Activated CD8-positive, alpha-beta T cell treated with anti-CD3 and anti-CD28 coated beads for 36 hours (primary cell): ENCODE measurements at places on chromosomes 7 and 10.

DNA sequence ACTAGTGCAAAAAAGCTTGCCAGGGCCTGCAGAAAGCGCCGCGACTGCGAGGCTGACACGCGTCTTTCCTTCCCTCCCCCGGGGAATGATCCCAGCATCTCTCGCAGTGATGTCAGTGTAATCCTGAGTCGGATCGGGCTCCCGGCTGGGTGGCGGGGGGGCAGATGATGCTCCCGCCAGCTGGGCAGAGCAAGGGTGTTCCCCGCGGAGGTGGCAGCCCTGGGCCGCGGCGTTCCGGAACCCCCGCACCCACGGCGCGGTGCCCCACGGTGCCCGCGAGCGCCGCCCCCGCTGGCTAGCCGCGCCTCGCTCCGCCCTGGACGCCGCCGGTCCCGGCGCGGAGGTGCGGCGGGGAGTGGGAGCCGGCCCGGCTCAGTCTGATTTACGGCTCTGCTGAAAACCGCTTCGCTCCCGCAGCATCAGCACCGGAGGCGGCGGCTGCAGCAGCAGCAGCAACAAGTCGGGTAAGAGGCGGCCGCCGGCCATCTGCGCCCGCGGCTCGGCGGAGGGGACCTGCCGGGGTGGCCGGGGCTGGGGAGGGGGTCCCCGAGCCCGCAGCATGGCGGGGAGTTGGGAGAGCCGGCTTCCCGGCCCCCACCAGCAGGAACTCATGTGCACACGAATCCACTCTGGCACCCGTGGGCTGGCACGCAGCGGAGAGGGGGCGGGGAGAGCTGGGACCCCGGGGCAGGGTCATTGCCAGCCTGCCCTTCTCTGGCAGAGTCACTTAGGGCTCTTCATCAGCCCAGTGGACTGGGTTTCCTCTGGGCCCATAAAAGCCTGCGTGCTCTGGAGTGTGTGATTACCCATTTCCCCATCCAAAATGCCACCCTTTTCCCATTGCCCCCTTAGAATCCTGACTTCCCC, at the start of gene ZNF365:
Gene ZNF365, plus strand, starts transcription at position 375 of the 867 bp plus-strand sequence. CDS start 1,825 bp downstream, outside the sequence.
- H3K4me1 ChIP-seq = peaks cover 7% of the 10 kb centered on the region
- peak within 1 kb of the TSS; percentile 62 for H3K4me3 ChIP-seq
- peak; percentile 56 for DNase-seq
- no peak within 1 kb of the TSS for H3K27ac ChIP-seq
- peaks cover 26% of the 10 kb centered on the region for H3K27me3 ChIP-seq

DNA sequence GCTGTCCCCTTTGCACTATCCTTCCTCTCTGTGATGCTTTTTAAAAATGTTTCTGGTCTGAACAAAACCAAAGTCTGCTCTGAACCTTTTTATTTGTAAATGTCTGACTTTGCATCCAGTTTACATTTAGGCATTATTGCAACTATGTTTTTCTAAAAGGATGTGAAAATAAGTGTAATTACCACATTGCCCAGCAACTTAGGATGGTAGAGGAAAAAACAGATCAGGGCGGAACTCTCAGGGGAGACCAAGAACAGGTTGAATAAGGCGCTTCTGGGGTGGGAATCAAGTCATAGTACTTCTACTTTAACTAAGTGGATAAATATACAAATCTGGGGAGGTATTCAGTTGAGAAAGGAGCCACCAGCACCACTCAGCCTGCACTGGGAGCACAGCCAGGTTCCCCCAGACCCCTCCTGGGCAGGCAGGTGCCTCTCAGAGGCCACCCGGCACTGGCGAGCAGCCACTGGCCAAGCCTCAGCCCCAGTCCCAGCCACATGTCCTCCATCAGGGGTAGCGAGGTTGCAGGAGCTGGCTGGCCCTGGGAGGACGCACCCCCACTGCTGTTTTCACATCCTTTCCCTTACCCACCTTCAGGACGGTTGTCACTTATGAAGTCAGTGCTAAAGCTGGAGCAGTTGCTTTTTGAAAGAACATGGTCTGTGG, 11.4 kb upstream of the CSGALNACT2 start:
- H3K36me3 ChIP-seq = no peaks in the 10 kb centered on the region
- peak; percentile 4 for DNase-seq
- H3K27ac ChIP-seq = no peak overlapping the region

DNA sequence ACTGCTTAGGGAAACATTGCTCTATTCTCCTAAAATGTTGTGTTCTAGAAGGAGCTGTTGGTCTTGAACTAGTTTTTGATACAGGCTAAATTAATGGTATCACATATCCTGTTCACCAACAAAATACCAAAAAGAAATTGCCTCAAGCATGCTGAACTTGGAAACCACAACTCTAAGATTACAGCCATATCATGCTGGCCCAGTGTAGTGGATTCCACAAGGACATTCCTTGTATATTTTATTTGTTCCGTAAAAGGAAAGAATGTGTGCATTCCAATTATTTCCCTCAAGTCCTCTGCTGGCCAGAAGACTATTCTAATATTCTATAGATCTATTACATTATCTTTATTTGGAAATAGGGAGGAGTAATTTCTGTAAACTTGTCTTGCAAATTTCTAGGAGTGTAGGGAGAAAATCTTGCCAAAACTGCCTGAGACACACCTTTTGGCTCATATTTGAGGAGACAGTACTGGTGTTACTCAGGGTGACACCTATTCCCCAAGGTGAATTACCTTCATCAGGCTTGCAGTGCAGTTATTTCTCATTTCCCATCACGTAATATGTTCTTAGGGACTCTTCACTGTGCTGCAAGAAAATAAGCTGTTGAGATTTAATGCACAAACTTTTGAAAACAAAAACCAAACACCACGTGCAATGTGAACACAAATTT, 1.9 kb upstream of the NEBL start:
- no peak overlapping the region for H3K4me3 ChIP-seq
- no peaks in the 10 kb centered on the region for H3K36me3 ChIP-seq
- DNase-seq = no peak
- no peaks in the 10 kb centered on the region for H3K4me1 ChIP-seq
- H3K27ac ChIP-seq = no peak overlapping the region

GRCh38 chr7:47218378-47219176, 363.3 kb downstream of the TNS3 start:
- no peaks in the 10 kb centered on the region for H3K27me3 ChIP-seq
- no peak overlapping the region for H3K4me3 ChIP-seq
- no peak for DNase-seq
- H3K27ac ChIP-seq = no peak overlapping the region
- H3K36me3 ChIP-seq = no peaks in the 10 kb centered on the region

DNA sequence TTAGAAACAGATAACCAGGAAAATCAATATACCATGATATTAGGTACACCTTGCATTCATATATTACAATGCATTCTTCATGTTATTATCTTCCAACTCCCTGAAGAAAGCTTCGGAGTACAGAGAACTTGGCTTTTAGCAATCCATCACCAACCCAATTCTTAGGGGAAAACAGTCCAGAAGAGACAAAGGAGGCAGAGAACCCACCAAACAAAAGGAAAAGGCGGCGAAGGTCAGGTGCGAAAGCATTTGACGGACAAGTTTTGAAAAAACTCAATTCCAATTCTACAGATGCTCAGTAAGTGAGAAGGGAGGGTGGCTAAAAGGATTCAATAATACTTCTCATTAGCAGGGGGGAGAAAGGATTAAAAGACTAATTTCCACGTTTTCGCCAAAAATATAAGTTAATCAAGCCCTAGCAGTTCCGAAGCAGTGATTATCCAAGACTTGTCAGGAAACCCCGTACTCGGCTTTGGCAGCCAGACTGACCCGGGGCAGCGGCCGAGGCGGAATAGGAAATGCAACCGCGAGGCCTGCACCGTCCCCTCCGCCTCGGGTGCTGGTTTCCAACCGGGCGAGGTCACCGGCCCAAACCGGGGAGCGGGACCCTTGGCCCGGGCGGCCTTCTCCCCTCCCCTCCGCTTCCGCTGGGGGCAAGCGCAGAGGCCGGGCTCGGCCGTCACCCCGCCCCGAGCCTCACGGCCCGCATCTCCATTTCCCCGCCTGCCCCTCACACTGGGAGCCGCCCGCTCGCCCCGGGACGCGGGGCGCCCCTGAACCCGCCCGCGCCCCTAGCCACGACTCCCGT, 747 bp downstream of the GDI2 start:
- H3K36me3 ChIP-seq = peaks cover 41% of the 10 kb centered on the region
- H3K27ac ChIP-seq = peak overlapping the region; percentile 85
- peak overlapping the region; percentile 95 for H3K4me3 ChIP-seq
- peak; percentile 46 for DNase-seq
- H3K4me1 ChIP-seq = peaks cover 59% of the 10 kb centered on the region

DNA sequence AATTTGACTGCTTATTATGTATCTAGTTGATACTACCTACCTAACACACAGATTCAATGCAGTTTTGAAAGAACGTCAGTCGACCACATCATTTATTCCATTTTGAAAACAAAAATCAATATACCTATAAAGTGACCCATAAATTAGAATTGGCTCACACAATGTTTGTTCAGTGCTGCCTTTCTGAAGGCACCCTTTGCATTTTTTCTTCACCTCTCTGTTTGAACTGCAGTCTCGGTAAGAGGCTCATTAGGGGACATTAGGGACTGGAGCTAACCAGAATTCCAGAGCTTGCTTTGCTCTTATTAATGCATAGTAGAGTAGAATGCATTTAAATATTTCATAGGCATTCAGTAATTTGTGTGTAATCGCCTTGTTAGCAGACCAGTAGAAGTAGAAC, 234.1 kb downstream of the FOXP2 start:
- H3K4me1 ChIP-seq = no peaks in the 10 kb centered on the region
- H3K27me3 ChIP-seq = peaks cover 1% of the 10 kb centered on the region
- no peak for DNase-seq
- H3K27ac ChIP-seq = no peak overlapping the region
- H3K36me3 ChIP-seq = no peaks in the 10 kb centered on the region

DNA sequence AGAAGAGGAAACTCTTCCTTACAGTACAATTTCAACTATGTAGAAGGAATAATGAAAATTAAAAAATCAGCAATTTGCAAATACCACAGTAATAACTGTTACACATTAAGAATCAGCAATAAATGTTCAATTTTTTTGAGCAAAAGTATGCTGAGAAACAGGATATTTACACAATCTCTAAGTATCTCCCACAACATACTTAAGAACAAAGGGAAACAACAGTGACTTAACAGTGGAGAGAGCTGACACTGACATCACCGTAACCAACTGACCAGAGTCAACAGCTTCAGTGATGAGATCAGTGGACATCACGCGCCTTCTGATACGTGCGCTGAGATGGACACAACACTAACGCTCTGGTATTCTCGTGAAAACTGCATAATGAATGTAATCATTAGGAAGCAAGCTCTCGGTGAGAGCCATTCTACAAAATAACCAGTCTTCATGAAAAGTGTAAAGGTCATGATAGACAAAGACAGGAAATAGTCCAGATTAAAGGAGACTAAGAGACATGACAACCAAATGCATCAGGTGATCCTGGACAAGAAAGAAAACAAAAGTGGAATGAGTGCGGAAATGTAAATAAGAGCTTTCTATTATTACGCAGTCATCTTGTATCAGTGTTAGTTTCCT, 82.6 kb downstream of the PIP4K2A start:
- H3K27ac ChIP-seq = peak overlapping the region; percentile 95
- H3K36me3 ChIP-seq = peaks cover 38% of the 10 kb centered on the region
- no peaks in the 10 kb centered on the region for H3K27me3 ChIP-seq
- peaks cover 89% of the 10 kb centered on the region for H3K4me1 ChIP-seq

DNA sequence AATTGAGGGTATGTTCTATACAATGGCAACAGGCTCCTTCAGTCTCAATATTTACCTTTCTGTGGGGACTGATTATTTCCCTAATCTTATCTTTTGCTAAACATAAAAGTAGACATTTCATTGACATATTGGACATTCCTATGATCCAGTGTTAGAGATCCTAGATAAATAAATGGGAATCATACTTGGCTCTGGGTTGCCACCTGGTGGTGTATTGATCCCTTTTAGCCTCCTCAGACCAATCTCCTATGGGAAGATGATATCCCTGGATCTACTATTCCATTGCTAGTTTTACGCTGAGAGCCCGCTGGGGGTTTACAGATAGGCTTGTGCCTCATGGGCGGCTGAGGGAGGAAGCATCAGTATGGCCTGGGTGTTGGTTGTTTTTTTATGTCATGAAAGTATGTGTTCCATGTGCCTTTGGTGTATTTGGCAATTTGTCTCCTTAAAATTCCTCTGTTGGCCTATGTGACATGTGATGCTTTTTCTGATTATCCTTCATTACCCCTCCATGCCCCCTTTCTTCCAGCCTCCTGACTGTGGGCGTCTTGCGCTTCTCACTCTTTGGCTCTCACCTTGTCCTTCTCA, 18.8 kb downstream of the CELF2 start:
- no peak overlapping the region for H3K27ac ChIP-seq
- no peaks in the 10 kb centered on the region for H3K36me3 ChIP-seq

DNA sequence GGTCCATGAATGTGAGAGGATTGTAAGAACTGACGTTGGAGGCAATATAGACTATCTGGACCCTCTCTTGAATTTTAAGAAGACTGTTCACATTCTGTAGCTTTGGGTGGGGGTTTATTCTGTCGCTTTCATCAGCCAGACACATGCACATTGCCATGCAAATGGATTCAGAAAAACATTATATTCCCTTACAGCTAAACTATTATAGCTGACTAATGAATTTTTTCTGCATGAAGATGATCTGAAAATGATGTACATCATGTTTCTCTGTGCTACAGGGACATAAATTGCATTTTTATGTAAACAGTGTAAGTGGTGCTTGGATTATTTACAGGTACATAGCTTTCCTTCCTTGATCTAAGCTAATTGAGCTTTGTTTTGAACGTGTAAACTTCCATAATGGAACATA, 1.5 kb downstream of the MET start:
- H3K27ac ChIP-seq = no peak overlapping the region
- no peak for DNase-seq
- H3K4me3 ChIP-seq = no peak overlapping the region
- H3K27me3 ChIP-seq = peaks cover 55% of the 10 kb centered on the region

DNA sequence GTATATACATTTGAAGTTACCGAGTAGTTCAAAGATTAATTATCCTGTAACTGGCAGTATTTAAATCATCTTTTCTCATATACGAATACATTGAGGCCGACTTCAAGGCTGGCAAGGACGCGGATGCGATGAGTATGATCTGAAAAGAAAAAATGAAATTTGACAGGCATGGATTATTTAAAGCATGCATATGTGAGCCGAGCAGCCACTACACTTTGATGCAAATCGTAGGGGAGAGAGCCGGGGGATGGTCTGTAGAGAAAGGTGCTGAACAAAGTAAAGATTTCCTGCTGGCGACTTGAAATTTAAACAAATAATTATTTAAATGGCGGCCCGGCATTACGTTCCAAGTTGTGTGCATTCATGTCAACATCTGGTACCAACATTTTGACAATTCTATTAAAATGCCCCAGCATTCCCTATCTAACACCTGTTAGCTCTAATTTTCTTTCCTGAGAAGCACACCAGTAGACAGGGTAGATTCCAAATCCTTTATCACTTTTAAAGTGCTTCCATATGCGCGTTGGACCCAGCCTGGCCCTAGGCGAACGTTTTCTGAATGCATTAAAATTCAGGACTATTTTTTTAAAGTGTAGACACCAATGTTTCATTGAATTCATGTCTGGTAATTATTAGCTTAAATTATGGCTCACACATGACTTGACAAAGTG, 188.7 kb downstream of the EMX2 start:
- H3K4me1 ChIP-seq = no peaks in the 10 kb centered on the region
- no peak overlapping the region for H3K27ac ChIP-seq
- no peaks in the 10 kb centered on the region for H3K36me3 ChIP-seq
- peaks cover 23% of the 10 kb centered on the region for H3K27me3 ChIP-seq
- no peak for DNase-seq

- no peaks in the 10 kb centered on the region for H3K4me1 ChIP-seq
- DNase-seq = no peak
- H3K27me3 ChIP-seq = peaks cover 9% of the 10 kb centered on the region
- no peak overlapping the region for H3K27ac ChIP-seq
- H3K4me3 ChIP-seq = no peak overlapping the region
Observed at GRCh38 chr10:121722665-121723064, 124.4 kb upstream of the FGFR2 start.

GRCh38 chr10:3828404-3829155, 43.6 kb upstream of the KLF6 start:
- H3K27me3 ChIP-seq = no peaks in the 10 kb centered on the region
- H3K27ac ChIP-seq = peak overlapping the region; percentile 97
- peak; percentile 83 for DNase-seq
- H3K36me3 ChIP-seq = no peaks in the 10 kb centered on the region
- H3K4me3 ChIP-seq = peak overlapping the region; percentile 56
